ENCODE measurements at places on chromosomes 1 and 21. TPM values are rescaled to one million over a fixed set of nuclear protein-coding genes. Genes with fewer than 3 reads are reported as not detected.

Gene GNG4
- total RNA-seq: 0.34 TPM

Gene ADAMTS4
- 2.2 TPM for total RNA-seq

Gene GIPC2
- 0.12 TPM for total RNA-seq

Gene EXO5
- 7.1 TPM for total RNA-seq

Gene KCNE1
- total RNA-seq: 0.05 TPM

Gene GABPA
- 23.5 TPM for total RNA-seq

Gene HSD3B1
- total RNA-seq: not detected
